Stimulated activated CD4-positive, alpha-beta T cell treated with anti-CD3 and anti-CD28 coated beads, Interleukin-1b, Interleukin-23, amount 100 ng/mL, for 1 hour (primary cell): ENCODE measurements at places on chromosomes 1 and 21.

DNA sequence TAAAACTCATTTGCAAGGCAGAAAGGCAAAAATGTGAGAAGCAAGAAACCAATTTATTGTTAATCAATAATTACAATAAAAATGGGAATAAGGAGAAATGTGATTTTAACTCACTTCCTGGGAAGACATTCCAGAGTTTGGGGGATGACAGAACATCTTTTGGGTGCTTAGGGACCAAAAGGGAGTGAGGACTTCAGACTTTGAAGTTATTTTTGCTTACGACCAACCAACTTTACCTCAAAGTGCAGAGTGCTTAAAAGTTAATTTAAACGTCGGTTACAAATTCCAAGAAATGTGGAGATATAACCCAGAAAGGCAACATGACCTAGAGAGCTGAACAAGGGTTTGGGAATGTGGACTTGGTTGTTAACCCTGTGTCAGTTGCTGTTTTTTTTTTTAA lies 234.5 kb upstream of the C1orf105 start:
- DNase-seq: no peak

DNA sequence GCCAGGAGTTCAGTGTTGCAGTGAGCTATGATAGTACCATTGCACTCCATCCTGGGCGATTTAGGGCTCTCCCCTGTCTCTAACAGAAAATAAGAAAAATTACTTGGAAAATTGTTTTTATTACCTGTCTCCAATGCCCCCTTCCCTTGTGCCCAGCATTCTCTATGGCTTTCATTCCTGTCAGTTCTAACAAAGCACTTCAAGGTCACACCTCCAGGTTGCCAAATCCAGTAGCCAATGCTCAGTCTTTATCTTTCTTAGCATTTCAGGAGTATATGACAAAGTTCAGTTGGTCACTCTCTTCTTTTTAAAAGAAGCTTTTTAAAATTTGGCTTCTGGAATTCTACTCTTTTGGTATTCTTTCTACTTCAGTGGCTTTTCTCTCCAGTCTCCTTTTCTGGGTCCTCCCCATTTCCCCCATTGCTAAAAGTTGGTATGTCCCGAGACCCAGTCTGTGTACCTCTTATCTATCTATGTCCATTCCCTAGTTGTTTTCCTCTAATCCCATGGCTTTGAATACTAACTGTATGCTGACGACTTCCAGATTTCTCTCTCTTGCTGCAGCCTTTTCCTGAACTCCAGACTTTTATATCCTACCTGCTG lies 69.9 kb downstream of the LAMC1 start:
- no peak for DNase-seq

- no peak for DNase-seq
Measured at GRCh38 chr21:40047993-40048730, 180.9 kb downstream of the PCP4 start.

DNA sequence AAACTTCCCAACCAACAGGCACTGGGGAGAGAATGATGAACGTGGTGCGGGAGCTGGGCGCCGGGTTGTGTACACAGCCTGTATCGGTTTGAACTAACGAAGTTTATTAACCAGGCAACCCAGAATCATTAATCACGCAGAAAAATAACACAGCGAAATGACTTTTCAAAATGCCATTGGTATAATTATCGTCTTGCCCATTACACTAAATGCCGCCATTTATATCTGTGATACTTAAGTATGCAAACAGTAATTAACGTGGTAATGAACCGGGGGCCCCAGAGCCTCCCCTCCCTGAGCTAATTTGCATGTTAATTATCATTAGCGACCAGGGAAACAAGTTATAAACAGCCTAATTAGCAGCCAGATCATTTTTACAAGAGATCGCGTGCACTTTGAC lies 5.1 kb upstream of the TTC34 start:
- DNase-seq: no peak

- no peak for DNase-seq
Measured at GRCh38 chr1:47767741-47768100, 229.5 kb downstream of the TRABD2B start.

DNA sequence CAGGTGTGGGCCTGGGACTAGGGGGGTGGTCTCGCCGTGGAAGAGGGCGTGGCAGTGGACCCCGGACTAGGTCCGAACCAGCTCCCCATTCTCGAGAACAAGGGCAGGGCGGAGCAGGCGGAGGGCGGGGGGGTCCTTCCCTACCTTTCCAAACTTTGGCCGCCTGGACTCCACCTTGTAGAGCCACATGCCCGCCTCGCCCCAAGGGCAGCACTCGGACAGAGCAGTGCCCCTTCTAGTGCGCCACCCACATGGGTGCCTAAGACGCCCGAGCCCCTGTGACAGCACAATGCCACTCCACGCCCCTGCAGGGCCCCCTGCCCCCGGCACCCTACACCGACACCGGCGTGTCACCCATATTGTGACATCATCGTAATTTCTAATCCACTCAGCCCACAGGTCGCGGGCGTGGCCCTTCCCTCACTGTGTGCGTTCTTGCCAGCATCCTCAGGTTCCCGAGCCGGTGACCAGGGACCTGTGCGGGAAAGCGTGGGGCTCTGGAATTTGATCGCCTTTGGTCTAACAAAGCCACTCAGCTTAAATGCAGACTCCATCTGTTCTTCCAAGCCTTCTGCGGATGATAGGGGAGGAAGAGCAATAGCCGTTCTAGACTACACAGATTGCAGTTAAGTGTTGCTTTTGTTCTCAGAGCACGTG lies 553 bp upstream of the STMN1 start:
- no peak for DNase-seq

DNA sequence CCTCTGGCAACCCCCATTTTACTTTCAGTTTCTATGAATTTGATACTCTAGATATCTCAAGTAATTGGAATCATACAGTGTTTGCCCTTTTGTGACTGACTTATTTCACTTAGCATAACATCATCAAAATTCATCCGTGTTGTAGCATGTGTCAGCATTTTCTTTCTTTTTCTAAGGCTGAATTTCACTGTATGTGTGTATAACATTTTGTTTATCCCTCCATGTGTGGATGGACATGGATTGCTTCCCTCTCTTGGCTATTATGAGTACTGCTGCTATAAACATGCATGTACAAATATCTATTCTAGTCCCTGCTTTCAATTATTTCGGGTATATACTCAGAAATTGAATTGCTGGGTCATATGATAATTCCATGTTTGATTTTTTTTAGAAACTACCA lies 97.3 kb downstream of the MAP3K21 start:
- no peak for DNase-seq

DNA sequence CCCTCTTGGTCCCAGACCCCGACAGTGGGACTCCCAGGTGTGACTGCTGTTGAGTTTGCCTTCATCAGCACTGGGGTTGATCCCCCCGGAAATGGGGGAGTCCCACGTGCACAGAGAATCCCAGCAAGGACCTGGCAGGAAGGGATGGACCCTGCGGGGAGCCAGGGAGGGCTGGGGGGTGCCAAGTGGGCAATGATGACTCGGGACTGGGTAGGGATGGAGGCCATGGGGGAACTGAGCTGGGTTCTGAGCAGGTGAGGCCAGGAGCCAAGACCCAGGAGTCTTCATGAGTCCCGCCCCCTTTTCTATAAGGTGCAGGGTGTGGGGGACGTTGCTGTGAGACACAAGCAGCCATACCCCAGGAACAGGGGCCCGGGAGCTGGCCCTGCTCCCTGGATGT lies 103.8 kb downstream of the CRYAA start:
- DNase-seq: no peak

DNA sequence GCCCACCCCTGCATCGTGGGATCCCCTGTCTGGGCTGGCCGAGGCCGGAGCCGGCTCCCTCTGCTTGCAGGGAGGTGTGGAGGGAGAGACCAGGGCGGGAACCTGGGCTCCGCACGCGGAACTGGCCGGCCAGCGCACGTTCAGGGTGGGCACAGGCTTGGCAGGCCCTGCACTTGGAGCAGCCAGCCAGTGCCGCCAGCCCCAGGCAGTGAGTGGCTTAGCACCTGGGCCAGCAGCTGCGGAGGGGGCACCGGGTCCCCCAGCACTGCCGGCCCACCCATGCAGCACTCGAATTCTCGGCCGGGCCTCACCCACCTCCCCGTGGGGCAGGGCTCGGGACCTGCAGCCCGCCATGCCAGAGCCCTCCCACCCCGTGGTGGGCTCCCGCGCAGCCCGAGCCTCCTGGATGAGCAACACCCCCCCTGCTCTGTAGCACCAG lies 422.6 kb downstream of the AMY1C start:
- no peak for DNase-seq

GRCh38 chr1:230568008-230568407 lies 74.3 kb upstream of the COG2 start:
- DNase-seq: no peak

- DNase-seq: no peak
Measured at GRCh38 chr21:29329406-29329805, 30.7 kb downstream of the BACH1 start.

DNA sequence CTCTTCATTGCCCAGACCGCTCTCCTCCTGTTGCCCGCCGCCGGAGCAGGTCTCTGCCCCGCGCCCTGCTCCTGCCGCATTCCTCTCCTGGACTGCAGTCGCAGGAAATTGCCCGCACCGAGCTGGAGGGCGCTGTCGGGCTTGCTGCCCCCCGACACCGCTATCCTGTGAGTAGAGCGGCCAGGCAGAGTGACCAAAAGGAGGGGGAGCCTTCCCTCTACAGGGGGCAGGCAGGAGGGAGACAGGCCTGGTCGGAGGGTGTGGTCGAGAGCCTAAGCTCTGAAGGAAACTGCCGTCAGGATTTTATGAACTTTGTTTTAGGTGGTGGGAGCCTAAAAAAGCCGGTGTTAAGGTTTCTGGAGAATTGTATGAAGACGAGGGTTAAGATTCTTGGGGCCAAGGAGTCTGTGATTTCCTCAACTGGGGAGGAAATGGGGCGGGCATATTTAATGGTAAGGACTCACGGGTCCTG lies 517 bp downstream of the LRIG2 start:
- DNase-seq: no peak

- DNase-seq: no peak
Measured at GRCh38 chr1:86858524-86859261, 55.2 kb downstream of the SELENOF start.

DNA sequence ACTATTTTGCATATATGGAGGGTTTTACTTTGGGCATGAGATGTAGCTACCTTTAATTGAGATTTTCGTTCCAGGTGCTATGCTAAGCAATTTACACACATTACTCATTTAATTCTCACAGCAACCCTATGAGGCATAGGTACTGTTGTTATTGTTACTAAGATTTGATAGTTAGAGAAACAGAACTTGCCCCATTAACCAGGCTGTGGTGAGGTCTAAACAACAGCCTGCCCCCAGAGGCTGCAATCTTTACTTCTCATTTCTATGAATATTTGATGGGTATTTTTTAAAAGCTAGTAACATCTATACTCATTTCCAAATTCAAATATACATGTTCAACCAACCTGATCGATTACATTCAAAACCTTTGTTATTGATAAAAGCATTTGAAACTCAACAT lies 155.6 kb downstream of the GALNT2 start:
- DNase-seq: no peak

DNA sequence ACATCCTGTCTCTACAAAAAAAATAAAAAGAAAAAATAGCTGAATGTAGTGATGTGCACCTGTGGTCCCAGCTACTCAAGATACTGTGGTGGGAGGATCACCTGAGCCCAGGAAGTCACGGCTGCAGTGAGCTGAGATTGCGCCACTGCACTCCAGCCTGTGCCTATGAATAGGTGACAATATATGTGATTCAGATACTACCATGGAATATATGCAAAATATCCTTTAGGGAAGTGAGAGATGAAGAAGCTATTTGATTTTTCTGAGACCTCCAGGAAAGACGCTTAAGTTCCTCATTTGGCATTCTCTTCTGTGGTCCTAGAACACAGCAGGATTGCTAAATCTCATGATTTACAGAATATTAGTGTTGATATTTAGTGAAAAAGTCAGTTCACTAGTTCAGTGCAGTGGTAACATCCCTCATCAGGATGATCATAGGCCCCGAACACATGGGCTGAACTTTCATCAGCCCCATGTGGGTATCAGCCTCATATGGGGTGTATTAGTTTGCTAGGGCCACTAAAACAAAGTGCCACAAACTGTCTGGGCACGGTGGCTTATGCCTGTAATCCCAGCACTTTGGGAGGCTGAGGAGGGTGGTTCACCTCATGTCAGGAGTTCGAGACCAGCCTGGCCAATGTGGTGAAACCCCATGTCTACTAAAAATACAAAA lies 6.0 kb upstream of the VASH2 start:
- no peak for DNase-seq

DNA sequence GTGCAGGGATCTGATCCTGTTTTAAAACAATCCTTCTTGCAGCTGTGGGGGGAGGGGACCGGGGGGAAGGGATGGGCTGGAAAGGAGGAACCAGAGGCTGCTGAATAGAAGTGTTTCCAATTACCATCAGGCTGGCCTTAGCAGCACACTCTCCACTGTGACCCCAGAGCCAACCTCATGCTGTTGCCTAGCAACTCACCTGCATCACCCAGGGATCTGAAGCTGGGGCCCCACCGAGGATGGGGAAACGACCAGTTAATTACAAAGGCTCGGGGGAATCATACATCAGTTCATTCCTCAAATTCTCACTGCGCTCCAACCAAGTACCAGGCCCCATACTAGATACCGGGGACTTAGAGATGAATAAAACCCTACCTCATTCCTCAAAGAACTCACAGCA lies 11.9 kb upstream of the GPX7 start:
- no peak for DNase-seq

DNA sequence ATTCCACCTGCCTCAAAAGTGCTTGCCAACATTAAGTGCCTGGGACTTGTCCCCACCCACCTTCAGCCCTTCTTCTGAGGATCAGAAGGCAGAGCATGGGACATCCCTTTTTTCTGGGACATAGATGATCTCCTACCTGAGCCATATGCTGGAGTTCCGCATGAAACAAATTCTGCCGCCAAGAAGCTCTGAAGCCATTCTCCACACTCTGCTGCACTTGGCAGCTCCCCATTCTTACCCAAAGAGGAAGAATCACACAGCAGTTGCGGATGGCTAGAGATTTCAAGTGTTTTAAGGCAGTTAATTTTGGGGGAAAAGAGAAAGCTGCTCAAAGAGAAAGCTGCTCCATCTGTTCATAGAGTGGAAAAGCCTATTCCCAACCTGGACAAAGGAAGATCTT lies 197.3 kb upstream of the COA6 start:
- DNase-seq: no peak

DNA sequence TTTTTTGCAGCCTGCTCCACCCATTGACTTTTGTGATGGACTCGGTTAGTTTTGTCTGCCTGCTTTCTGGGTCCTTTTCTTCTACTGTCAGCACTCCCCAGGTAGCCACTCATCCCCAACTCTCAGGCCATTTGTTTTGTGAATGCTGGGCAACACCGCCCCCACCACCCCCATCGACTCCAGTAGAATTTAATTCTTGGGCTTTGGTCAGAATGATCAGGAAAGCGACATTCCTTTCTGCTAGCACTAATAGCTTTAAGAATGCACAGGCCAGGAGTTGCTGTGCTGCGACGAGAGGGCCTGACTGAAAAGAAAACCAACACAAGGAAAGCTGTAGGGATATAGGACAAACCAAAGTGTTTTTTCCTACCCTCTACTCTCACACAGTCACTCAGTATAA lies 144.4 kb downstream of the CDC7 start:
- no peak for DNase-seq

GRCh38 chr1:174996476-174996875 lies 3.3 kb upstream of the CACYBP start:
- DNase-seq: no peak
